ENCODE measurements at places on chromosomes 2 and 18.

DNA sequence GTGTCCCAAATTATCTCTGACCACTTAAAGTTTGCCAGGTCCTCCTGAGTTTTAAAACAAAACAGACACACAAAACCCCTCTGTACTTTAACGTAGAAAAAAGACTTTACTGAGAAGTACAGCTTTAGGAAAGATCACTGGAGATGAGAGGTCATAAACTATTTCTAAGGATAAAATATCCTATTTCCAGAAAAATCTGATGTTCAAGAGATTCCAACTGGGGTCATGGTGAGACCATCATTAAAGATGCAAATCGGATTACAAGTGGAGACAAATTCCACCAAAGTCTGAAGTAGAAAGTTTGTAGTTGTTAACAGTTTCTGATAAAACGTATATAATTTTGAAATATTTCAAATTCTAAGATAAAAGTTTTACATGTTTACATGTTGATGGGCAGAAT lies 241.6 kb downstream of the TCF4 start:
- no peak for DNase-seq

- DNase-seq: no peak
Measured at GRCh38 chr2:174731546-174731945, 32.7 kb downstream of the CHRNA1 start.

- DNase-seq: no peak
Measured at GRCh38 chr2:215644233-215644897, 208.5 kb upstream of the FN1 start.

- DNase-seq: no peak
Measured at GRCh38 chr2:66233981-66234380, 200.9 kb upstream of the MEIS1 start.

DNA sequence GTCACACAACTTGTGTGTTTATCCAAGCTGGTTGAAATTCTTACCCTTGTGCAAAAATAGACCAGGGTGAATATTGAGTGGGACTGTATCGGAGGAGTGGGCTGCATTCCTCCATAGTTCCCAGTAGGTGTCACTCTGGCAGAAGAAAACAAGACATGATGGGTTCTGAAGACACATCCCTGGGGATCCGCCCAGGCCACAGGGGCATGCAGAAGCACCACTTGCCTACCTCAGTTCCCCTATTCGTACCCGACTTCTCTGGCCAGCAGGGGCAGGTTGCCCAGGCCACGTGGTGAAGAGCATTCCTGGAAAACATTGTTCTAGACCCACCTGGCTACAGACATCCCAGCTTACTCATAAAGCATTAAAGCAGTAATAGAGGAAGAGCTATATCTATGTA lies 168.2 kb downstream of the FAM210A start:
- DNase-seq: no peak

GRCh38 chr2:26682155-26682554 lies 10.4 kb upstream of the KCNK3 start:
- DNase-seq: peak; percentile 21

DNA sequence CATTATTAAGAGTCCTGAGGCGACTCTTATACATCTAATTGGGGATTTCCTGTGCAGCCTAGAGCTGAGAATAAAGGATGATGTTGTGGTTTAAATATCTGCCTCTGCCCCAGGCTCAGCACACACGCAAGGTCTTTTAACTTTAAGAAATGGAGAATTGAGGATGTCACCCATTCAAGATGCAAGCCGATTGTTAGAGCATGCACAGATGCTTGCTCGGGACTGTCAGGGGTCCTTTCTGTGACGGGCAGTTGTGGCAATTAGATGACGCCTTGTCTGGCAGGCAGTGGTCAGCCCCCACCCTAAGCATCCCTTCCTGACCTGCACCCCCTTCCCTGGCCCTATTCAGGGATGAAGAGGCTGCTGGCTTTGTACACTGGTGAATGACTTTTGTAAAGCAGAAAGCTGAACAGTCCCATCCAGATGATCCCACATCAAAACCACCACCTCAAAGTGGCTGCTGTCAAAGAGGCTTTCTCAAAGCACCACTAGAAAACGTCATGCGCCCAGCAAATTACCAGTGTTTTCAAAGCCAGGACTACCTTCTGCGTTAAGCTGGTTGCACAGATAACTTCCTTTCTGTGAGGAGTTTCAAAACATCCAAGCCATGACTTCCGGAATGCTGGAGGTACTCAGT lies 23.7 kb downstream of the FAM178B start:
- DNase-seq: peak; percentile 67

DNA sequence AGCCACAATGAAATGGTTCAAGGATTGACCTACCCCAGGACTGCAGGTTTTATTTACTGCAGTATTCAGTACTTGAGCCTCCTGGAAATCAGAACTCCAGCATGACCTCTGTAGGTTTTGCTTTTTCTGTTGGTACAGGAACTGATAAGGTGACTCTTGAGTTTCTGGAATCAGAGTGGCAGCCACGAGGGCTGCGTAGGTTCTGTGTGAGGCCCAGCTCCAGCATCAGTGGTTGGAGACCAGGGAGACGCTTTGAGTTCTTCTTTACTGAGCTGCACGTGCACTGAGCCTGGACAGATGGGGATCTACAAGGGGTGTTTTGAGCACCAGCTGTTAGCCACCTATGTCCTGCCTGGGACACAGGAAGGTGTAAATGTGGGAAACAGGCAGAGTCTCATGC lies 222.7 kb upstream of the EPAS1 start:
- no peak for DNase-seq

DNA sequence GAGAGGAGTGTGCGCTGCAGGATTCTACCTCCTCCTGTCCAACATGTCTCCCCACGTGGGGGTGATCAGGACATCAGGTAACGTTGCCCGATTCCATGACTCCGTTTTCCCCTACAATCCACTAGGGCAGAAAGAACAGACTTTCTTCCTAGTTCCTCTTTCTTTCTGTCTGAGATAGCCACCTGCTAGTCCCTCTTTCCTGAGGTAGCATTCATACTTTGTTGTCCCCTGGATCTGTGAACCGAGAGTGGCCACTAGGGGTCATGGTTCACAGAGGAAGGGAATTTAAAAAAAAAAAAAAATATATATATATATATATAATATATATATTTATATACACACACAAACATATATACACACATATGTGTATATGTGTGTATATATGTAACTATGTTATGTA lies 210.0 kb upstream of the ZNF521 start:
- DNase-seq: no peak

GRCh38 chr18:56305583-56305982 lies 332.8 kb downstream of the TXNL1 start:
- no peak for DNase-seq

DNA sequence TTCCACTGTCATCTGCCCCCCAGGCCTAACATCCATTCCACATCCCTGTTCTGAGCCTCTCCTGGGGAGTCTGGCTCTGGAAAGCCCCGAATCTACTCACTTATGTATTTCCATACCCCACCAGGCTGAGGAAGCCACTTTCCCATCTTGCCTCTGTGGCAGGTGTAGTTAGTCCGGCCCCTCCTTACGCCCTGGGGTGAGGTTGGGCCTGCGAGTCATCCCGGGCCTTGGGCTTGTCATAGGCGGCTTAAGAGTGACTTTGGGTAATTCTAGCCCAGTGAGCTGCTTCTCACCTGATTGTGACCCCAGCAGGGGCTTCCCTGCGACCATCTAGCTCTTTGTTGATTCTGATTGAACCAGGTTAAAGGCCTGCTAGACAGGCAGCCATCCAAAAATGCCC lies 21.1 kb downstream of the PCARE start:
- DNase-seq: no peak

GRCh38 chr2:95760806-95761525 lies 169.2 kb downstream of the TRIM43 start:
- no peak for DNase-seq

- DNase-seq: no peak
Measured at GRCh38 chr18:74610051-74610615, 12.5 kb downstream of the ZNF407 start.

DNA sequence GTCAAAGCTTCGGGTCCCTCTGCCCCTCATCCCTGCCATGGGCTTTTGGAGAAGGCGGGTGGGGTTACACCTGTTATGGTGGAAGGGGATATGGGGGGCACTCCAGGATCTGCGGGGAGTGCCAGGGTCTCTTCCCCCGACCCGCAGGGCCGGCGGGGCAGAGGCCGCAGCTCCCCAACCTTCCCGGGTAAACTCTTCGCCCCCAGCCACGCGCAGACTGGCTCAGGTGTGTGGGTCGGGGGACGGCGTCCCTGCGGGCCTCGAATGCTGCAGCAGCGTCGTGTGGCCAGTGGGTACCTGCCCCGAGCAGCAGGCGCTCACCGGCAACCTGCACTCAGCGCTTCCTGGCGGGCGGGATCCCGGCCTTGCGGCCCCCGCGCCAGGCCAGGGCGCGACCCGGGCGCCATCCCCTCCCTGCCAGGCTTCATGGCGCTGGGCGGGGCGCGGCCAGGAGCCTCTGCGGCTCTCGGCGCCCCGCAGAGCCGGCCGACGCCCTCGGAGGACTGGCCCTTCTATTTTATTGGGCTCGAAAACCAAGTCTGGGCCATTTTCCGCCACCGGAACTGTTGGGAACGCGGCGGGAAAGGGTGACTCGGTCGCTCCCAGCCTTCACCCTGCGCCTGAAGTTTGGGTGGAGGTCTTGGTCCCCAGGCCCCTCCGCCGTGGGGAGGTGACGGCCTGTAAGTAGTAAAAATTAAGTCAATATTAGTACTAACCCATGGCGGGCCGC lies 4.5 kb downstream of the GBX2 start:
- DNase-seq: peak; percentile 68

DNA sequence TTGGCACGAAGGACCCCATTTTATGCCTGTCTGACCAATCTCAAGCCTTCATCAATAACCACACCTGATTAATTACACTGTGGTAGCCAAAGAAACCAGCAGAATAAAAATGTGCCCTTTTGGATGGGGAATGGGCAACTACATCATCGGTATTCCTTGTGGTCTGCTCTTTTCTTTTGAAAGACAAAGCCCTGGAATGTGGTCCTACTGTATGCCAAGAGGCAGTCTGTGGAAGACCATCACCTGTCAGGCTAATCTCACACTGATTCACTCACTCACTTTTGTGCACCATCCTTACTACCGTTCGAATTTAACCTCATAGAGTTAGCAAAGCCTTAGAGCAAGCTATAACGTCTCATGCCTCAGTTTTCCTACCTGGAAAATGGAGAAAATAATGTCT lies 275.2 kb upstream of the LRRTM1 start:
- DNase-seq: no peak

- DNase-seq: no peak
Measured at GRCh38 chr2:238308177-238308576, 12.1 kb upstream of the TRAF3IP1 start.

- DNase-seq: no peak
Measured at GRCh38 chr2:200863782-200864175, 679 bp downstream of the CLK1 start.

- DNase-seq: no peak
Measured at GRCh38 chr18:58496937-58497336, 132.0 kb downstream of the ALPK2 start.

DNA sequence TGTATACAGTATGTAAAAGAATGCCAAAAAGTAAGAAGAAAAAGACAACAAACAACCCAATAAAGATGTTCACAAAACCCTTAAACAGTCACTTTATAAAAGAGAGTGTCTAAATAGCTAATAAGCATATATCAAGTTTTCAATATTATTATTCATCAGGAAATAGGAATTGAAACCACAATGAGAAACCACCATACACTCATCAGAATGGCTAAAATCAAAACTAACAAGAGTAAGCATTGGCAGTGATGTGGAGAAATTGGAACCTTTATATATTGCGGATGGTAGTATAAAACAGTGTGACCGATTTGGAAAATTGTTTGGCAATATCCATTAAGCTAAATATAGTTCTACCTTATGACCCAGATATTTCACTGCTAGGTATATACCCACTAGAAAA lies 20.5 kb upstream of the TGFA start:
- DNase-seq: no peak

GRCh38 chr18:9740071-9740470 lies 32.0 kb downstream of the RAB31 start:
- no peak for DNase-seq

DNA sequence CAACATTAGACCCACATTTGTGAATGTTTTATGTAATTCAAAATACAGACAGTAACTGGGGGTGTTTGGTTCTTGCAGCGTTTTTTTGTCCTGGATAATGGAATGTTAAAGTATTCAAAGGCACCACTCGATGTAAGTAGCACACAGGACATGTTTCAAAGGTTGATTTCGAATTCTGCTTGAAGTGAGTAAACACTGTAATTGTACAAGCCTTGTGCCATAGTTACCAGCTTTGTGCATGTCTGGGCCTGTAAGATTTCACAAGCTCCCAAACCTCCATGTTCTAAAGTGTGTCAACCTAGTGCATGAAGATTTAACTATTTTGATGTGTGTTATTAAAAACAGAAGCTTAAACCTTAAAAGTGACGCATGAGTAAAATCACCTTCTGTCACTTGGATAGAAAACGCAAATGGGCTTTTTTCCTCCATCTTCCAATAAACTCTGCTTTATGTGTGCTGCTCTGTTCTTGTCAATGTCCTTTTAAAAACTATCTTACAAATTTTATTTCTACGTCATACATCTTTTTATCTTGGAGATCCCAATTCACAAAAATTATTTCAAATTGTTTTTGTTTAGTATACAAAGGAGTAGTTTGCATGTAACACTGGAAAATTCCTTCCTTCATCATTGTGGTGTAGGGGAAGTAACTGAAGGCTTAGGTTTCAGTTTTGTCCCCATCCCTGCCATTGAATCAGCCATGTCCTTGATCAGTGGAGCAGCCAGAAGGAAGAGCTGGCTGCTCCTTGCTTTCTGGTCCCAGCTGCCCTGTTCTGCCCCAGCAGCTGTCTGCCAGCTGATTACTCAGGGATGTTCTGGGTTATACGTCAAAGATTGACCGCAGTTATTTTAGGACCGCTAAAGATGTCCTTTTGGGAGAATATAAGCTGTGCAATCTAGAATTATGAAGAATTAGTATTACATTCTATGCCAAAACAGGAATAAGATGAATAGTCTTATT lies 119.2 kb downstream of the PRKRA start:
- DNase-seq: no peak

- DNase-seq: peak; percentile 30
Measured at GRCh38 chr2:128643221-128644065, 324.8 kb upstream of the HS6ST1 start.

DNA sequence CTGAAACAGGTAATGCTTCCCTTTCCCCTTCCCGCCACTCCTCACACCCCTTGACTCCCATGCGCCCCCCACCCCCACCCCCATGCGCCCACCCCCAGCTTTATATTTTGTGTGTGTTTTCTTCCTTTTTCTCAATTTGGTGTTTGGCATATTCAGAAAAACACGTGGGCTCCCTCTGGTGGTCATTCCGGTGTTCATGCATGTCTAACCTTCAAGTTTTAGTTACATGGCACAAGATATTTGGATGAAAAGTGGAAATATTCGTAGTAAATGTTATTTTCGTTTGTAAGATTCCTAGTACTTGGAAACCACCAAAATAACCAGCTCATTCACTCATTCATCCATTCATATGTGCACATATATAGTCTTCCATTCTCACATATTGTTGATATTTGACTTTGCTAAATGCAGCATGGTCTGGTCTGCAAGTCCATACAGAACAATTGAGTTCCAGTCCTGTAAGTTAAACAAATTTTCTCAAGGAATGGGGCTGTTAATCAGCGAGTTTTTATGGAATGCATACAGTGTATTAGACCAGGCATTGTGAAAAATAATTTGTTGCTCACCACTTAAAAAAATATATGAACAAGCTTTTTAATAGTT lies 143.6 kb upstream of the MAP3K20 start:
- no peak for DNase-seq

Data from spleen (tissue), 13 donors.